ENCODE measurements at places on chromosomes 6 and 20. TPM values are rescaled to one million over a fixed set of nuclear protein-coding genes. Genes with fewer than 3 reads are reported as not detected.

Gene CHD6
- polyA plus RNA-seq = 158 TPM

Gene HLA-DRA
- 7.7 TPM for polyA plus RNA-seq

Gene RBM24
- polyA plus RNA-seq = 0.27 TPM

Gene ZMYND8
- 122 TPM for polyA plus RNA-seq

Gene GDAP1L1
- 5.9 TPM for polyA plus RNA-seq

Gene TSBP1
- not detected for polyA plus RNA-seq

Gene TP53TG5
- not detected for polyA plus RNA-seq

Gene PSMB8
- 27.6 TPM for polyA plus RNA-seq

Gene MACROD2
- 4.3 TPM for polyA plus RNA-seq
